ENCODE measurements at places on chromosomes 4 and X.

GRCh38 chr4:97139791-97140190, 1003.5 kb downstream of the STPG2 start:
- H3K4me3 ChIP-seq = peak overlapping the region; percentile 36
- H3K27me3 ChIP-seq = peaks cover 7% of the 10 kb centered on the region
- H3K4me1 ChIP-seq = peaks cover 81% of the 10 kb centered on the region
- DNase-seq = no peak

GRCh38 chr4:82718162-82718940, 80.2 kb downstream of the SCD5 start:
- no peaks in the 10 kb centered on the region for H3K36me3 ChIP-seq
- H3K27me3 ChIP-seq = no peaks in the 10 kb centered on the region
- no peak overlapping the region for H3K27ac ChIP-seq
- H3K4me1 ChIP-seq = no peaks in the 10 kb centered on the region
- DNase-seq = no peak

- no peak overlapping the region for H3K4me3 ChIP-seq
- H3K4me1 ChIP-seq = peaks cover 24% of the 10 kb centered on the region
- peaks cover 12% of the 10 kb centered on the region for H3K36me3 ChIP-seq
- peak overlapping the region; percentile 50 for H3K27ac ChIP-seq
- DNase-seq = no peak
Measured at GRCh38 chr4:84948056-84948455, 18.4 kb downstream of the WDFY3 start.

DNA sequence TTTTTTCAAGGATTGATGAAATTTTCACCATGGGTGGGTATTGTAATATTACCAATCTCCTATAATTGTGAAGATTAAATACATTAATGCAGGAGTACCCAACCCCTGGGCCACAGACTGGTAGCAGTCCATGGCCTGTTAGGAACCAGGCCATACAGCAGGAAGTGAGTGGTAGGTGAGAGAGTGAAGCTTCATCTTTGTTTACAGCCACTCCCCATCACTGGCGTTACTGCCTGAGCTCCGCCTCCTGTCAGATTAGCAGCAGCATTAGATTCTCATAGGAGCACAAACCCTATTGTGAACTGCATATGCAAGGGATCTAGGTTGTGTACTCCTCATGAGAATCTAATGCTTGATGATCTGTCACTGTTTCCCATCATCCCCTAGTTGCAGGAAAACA, 15.1 kb downstream of the RAPGEF2 start:
- no peak for DNase-seq
- H3K27me3 ChIP-seq = no peaks in the 10 kb centered on the region
- H3K4me3 ChIP-seq = no peak overlapping the region
- H3K27ac ChIP-seq = no peak overlapping the region

- H3K4me3 ChIP-seq = no peak overlapping the region
- H3K27me3 ChIP-seq = no peaks in the 10 kb centered on the region
- H3K4me1 ChIP-seq = peaks cover 15% of the 10 kb centered on the region
- no peak for DNase-seq
- H3K27ac ChIP-seq = no peak overlapping the region
Measured at GRCh38 chr4:26839534-26839951, 21.1 kb upstream of the STIM2 start.

DNA sequence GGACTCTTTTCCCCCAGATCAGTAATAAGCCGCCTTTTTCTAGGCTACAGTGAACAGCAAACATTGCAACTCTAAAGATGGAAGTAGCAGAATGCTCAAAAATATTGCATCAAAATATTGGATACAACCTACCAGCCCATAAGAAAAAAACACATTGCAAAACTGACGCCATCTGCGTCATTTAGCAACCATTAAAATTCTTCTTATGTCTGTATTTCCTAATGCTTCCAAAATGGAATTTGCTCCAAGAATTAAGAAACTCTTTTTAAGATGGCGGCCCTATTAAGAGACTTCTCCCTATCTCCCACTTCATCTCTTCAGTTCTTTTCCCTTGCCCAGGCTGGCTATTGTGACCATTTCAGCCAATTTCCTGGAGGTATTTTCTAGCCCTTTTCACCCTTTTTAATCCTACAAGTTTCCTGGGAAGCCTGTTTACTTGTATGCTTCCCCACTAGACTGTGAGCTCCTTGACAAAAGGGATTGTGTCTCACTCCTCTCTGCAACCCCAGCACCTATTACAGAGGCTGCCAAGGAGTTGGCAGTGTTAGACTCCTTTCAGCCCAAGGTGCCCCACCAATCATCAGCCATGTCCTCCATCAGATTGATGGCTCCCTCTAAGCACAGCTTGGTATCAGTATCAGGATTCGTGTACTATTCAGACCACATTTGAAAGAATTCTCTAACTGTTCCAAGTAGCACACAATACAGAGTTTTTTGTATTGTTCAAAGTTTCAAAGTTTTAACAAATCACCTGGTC, 4.4 kb downstream of the GPC3 start:
- DNase-seq = no peak
- peak overlapping the region; percentile 88 for H3K27ac ChIP-seq
- H3K36me3 ChIP-seq = no peaks in the 10 kb centered on the region

DNA sequence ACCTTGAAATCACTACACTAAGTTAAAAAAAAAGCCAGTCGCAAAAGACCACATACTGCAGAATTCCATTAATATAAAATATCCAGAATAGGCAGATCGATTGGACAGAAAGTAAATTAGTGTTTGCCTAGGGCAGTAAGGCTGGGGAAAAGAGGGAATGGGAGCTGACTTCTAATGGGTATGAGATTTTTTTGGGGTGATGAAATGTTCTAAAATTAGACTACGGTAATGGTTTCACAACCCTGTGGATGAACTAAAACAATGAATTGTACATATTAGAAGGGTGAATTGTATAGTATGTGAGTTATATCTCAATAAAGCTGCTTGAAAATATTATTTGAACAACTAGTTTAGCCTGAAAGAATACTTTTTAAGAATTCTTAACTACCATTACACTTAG, 6.7 kb upstream of the GPRIN3 start:
- H3K27me3 ChIP-seq = no peaks in the 10 kb centered on the region
- DNase-seq = no peak
- H3K27ac ChIP-seq = no peak overlapping the region
- H3K4me3 ChIP-seq = no peak overlapping the region
- H3K4me1 ChIP-seq = peaks cover 4% of the 10 kb centered on the region
- H3K36me3 ChIP-seq = no peaks in the 10 kb centered on the region

- no peaks in the 10 kb centered on the region for H3K27me3 ChIP-seq
- H3K4me1 ChIP-seq = no peaks in the 10 kb centered on the region
- no peak overlapping the region for H3K4me3 ChIP-seq
- no peak overlapping the region for H3K27ac ChIP-seq
- DNase-seq = no peak
Measured at GRCh38 chr4:136838607-136839006, 693.7 kb downstream of the PCDH18 start.

DNA sequence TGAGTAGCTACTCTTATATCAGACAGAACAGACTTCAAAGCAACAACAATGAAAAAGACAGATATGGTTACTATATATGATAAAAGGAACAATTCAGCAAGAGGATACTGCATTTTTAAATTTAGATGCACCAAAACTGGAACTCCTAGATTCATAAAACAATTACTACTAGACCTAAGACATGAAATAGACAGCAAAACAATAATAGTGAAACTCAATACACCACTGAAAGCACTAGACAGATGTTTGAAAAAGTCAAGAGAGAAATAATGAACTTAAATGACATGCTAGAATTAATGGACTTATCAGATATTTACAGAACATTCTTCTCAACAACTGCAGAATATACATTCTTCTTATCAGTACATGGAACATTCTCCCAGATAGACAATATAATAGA, 99.5 kb upstream of the ITM2A start:
- no peaks in the 10 kb centered on the region for H3K27me3 ChIP-seq
- H3K36me3 ChIP-seq = peaks cover 3% of the 10 kb centered on the region
- H3K4me3 ChIP-seq = no peak overlapping the region
- DNase-seq = no peak

DNA sequence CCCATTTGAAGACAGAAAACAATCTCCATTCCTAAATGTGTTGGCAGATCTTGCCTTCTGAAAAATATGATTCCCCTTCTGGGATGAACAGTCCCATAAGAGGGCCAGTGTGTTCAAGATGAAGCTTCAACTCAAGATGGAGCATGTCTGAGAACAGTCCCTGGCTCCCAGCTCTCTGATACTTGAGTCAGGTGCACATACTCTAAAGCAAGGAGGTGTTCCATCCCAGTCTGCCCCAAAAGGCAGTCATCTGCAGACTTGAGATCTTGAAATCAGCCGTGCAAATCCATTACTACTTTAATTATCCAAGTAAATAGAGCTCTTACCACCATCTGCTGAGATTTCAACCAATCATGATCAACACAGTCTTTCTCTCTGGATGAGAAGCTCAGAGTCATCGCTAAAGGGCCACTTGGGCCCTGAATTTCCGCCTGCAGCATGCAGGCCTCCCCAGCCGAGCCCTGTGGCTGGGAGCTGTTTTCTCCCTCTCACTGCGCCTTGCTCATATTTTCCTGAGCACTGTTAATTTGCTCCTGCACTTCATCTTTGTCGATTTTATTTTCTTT, 22.2 kb downstream of the CCDC149 start:
- no peak overlapping the region for H3K27ac ChIP-seq
- peaks cover 18% of the 10 kb centered on the region for H3K4me1 ChIP-seq
- H3K36me3 ChIP-seq = no peaks in the 10 kb centered on the region
- H3K4me3 ChIP-seq = no peak overlapping the region

- H3K4me3 ChIP-seq = peak overlapping the region; percentile 93
- peaks cover 32% of the 10 kb centered on the region for H3K4me1 ChIP-seq
- peaks cover 8% of the 10 kb centered on the region for H3K27me3 ChIP-seq
- peak overlapping the region; percentile 99 for H3K27ac ChIP-seq
Measured at GRCh38 chr4:119211867-119212233, 663 bp upstream of the USP53 start.

DNA sequence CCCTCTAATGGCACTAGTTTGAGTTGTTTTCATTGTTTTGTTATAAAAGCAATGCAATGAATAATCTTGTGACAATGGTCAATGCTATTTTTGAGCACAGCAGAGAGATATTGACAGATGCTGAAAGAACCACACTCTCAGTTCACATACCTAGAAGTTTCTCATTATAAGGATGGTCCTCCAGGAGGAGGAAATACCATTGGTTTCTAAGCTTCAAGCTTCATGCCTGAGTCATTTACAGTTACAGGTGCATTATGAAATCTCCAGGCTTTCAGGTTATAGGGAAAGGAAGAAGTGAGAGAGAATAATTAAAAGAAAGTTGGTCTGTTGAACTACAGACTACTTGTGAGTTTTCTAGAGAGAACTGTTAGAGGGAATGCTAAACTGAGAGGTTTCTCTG, 75.3 kb downstream of the PWWP3B start:
- DNase-seq = no peak
- no peaks in the 10 kb centered on the region for H3K36me3 ChIP-seq
- H3K27me3 ChIP-seq = no peaks in the 10 kb centered on the region
- no peak overlapping the region for H3K4me3 ChIP-seq
- no peak overlapping the region for H3K27ac ChIP-seq

GRCh38 chr4:30005995-30006394, 714.2 kb upstream of the PCDH7 start:
- H3K4me3 ChIP-seq = no peak overlapping the region
- no peaks in the 10 kb centered on the region for H3K4me1 ChIP-seq
- H3K27ac ChIP-seq = no peak overlapping the region

DNA sequence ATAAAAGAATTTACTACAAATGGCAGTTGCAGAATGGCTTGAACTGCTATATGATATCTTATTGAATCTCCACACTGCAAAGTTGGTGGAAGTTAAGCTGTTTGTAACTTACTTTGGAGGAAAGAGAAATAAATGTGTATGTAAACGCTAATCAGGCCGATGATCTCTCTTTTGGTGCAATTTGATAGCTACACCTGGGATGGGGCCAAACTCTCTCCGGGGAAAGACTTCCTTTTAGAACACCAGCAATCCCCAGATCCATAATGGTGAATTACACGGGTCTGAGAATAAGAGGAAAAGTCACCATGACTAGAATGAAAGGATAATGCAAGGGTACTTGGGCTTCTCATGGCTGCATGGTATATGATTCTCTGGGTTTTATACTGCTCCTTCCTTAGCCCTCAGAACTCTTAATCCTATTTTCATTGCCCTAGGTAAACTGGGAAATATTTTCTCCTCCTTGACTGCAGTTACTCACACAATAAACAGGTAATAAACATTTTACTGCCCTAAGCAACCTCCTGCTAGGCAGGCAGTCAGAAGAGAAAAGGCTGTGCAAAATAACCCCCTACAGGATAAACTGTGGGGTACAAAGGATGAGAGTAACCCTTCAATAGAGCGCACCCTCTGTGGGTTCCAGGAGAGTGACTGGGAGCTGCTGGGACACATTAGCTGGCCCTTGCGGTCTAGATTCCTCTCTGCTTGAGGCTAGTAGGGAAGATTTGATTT, 109.3 kb downstream of the MGST2 start:
- H3K4me3 ChIP-seq = no peak overlapping the region
- no peaks in the 10 kb centered on the region for H3K27me3 ChIP-seq
- DNase-seq = no peak
- peaks cover 26% of the 10 kb centered on the region for H3K4me1 ChIP-seq
- no peak overlapping the region for H3K27ac ChIP-seq
- no peaks in the 10 kb centered on the region for H3K36me3 ChIP-seq

DNA sequence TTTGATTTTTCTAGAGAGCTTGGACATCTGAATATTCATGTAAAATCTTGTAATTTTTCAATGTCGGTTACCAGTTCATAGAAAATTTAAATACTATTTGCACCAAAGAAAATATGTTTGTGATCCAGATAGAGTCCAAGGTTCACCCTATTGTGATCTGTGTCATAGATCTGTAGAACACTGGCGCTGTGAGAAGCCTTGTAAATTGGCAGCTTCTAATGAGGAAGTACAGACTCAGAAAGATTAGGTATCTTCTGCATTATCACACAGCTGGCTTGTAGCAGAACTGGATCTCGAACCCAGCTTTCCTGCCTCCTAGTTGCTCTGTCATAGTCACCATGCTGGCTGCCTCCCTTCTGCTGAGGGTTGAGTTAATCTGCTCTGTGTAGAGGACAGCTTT, 106.5 kb upstream of the PAK3 start:
- H3K4me3 ChIP-seq = no peak overlapping the region
- no peak for DNase-seq
- peaks cover 15% of the 10 kb centered on the region for H3K4me1 ChIP-seq

All from WTC11 (cell line).